ENCODE measurements at places on chromosomes 13 and 19.

- DNase-seq = no peak
Measured at GRCh38 chr13:99636306-99636705, 135.0 kb downstream of the TM9SF2 start.

DNA sequence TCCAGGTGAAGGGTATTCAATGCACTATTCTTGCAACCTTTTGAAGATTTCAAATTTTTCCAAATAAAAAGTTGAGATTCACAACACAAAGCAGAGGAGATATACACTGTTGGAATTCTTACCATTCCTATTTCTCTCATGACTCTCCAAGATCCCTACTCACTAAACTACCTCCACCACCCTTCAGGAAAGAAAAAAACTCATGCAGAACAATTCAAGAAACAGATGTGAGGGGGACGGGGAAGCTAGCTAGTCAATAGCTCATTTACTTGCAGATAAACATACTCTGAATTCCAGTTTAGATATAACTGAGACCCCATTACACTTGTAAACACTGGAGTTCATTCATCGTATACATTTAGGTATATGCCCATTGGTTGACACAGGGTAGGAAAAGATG lies 90.0 kb upstream of the SERP2 start:
- DNase-seq = no peak

- DNase-seq = no peak
Measured at GRCh38 chr19:31938675-31939074, 406.7 kb upstream of the ZNF507 start.

GRCh38 chr13:50650592-50651504 lies 192.6 kb downstream of the DLEU7 start:
- DNase-seq = no peak

DNA sequence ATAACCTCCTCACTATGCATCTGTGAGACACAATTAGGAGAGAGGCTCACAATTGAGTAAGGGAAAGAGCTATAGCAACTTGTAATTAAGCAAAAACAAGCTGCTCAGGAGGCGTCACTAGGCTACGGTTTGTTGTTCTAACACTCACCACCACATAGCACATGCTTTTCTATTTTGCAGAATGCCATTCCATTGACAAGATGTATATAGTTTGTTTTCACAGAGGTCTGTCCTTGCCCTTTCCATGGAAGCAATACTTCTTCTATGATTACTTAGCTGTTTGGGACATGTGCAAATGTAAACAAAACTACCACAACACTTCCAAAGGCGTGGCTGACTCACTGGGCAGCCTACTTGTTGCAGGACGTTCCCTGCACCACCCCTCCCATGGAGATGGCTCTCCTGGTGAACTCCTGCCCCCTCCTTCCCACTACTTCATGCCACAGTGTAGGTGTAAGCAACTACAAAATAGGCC lies 33.9 kb upstream of the FAM216B start:
- DNase-seq = no peak

DNA sequence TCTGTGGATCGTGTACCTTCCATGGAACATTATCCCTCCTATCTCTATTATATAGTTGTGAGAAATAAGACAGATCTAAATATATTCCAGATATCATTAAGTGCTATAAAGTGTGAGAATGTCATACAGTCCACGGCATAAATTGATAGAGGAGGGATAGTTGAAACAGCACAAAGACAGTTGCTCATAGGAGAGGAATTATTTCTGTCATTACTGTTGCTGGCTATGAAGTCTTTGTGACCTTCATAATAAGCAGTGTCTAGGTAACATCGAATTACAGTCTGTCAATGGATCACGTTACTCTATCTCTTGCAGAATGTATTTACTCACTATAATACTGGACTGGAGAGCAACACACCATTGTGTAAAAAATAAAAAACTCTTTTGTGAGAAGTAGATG lies 671.5 kb upstream of the PCDH20 start:
- no peak for DNase-seq

- no peak for DNase-seq
Measured at GRCh38 chr13:45799451-45799850, 52.1 kb downstream of the SIAH3 start.

- no peak for DNase-seq
Measured at GRCh38 chr13:94764576-94765321, 52.4 kb upstream of the SOX21 start.

DNA sequence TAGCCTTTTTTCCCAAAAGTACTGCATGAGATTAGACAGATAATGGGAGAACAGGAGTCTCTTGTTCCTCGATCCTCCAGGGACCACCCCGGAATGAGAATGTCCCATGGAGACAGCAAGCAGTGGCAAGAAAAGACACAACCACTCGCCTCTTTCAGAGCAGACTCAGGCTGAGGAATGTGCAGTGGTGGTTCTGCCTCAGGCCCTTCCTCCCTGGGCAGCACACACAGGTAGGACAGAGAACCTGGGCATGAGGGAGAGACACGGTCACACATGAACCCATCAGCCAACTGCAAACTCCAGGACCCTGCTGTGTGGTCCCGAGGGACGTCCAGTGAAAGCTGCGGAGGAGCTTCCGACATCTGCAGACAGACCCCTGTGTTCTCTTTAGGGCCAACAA lies 31.0 kb downstream of the CRYL1 start:
- no peak for DNase-seq

DNA sequence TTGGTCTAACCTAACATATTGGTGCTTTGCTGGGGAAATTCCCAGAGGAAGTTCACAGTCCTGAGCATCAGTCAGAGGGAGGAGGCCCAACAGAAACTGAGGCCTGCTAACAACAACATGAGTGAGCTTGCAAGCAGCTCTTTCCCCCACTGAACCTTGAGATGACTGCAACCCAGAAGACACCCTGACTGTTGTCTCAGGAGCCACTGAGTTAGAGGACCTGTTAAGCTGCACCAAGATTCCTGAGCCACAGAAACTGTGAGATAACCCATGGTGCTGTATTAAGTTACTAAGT lies 193.2 kb upstream of the UBL3 start:
- no peak for DNase-seq

DNA sequence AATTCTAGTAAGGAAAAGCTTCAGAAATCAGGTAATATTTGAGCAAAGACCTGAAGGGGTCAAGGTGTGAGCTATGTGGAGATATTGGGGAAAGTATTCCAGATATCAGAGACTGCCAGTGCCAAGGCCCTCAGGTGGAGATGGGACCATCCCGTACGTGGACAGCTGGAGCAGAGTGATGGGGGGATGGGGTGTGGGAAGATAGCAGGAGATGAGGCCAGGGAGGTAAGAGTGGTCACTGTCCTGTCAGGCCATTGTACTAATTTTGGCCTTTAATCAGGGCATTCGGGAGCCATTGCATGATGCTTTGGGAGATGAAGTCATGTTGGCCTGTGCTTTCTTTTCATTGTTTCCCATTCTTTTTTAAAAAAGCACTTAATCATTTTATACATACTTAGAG lies 13.1 kb upstream of the GPR18 start:
- DNase-seq = no peak

DNA sequence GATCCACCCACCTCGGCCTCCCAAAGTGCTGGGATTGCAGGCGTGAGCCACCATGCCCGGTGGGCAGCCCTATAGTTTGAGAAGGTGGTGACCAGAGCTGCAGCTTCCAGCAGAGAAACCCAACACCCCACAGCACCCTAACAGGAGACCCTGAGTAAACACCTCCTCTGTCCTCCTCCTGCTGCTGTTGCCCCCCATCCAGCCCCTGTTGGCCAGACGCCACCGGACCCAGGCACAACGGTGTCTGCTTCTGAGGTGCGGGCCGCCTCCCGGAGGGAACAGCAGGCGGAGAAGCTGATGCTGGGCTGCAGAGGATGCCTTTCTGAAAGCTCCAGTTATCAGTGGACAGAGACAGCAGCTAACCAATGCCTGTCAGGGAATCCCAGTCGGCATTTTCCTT lies 175.5 kb downstream of the COL4A1 start:
- DNase-seq = no peak
